ENCODE measurements at places on chromosomes 16 and 17.

GRCh38 chr16:67993207-67994039 is 5.9 kb downstream of the DPEP2 start:
- peak; percentile 81 for DNase-seq

GRCh38 chr16:2473446-2473926 is 1.4 kb upstream of the TBC1D24 start:
- DNase-seq = peak; percentile 9

DNA sequence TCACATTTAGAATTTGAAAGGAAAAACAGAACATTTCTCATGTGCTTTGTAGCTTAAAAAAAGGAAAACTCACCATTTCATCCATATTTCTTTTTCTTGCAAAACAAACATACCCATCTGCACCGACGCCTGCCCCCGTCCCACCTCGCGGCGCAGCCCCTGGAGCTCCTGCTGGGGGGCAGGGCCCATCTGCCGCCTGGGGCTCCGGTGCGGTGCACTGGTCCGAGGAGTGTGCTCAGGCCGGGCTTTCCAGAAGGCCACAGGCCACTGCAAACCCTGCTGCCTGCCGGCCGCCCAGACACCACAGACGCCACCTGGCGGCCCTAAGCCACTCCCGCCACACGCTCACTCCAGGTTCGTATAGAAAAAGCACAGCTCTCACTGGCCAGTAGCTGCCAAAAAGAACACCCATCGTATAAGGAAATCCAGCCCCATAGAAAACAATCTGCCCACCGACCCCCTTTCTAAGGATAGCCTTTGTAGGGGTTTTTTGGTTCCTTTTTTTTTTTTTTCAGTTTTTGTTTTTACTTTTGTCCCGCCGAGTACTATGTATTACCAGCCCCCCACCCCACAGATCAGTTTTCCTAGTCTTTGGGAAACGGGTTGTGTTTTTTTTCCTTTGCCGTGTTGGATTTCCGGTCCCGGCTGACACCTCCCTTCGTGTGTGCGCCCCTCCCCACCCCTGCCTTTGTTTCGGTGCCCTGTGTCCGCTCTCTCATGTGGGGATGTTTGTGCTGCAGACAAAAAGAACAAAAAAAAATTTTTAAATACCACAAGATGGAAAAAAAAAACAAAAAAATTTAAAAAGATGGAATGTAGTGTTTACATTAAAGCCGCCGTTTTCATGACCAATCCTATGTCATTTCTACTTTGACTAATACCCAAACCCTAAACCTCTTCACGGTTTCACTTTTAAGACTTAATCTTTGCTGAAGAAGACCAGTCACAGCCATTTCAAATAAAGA is 68.8 kb downstream of the AMFR start:
- DNase-seq = peak; percentile 59

DNA sequence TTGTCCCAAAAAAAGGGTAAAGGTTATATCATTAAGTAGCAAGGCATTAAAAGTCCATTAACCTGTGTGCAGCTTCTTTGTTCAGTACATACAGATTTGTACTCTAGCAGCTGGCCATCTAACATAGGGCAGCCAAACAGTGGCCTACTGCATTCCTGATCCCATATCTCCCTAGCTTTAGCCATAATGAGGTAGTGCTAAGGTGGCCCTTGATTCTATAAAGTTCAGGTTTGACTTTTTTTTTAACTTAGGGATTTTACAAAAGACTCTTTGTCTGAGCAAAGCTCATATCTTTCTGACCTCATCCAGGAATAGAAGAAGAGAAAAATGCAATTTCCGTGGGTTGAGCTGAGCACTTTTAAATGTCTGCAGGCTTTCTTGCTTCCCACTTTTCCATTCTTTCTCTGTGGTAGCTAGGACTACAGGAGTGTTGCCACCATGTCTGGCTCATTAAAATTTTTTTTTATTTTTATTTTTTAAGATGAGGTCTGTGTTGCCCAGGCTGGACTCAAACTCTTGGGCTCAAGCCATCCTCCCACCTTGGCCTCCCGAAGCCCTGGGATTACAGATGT is 19.5 kb upstream of the CDC6 start:
- no peak for DNase-seq

DNA sequence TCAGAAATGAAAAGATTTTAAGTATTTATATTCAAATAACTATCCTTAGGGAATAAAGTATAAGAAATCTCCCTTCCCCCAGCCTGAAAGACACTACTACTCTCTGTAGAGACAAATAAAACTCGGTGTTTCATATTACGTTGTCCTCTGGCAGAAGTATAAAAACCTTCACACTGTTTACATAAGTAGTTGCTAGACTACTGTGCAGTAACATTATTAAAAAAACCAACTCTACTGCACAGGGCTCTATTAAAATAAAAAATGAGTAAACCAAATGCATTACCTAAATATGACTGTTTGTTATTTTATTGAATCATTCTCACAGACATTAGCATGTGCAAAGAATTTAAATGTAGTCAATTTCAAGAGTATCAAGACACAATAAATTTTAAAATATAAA is 67.4 kb downstream of the MED13 start:
- no peak for DNase-seq

DNA sequence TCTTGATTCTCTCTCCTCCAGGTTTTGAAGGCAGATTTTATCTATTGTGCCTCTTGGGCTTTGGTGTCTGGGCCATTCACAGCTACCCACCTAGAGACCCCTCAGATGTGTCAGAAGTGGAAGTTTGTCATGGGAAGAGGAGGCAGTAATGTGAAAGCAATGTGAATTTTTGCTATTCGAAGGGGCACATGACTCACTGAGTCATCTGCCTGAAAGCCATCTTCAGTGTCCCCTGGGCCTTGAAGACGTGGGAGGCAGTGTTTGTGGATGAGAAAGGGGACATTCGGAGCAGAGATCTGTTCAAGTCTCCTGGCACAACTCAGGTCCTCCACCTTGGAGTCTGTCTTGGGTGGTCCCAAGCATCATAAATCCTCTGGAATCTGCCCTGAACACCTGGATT is 530.2 kb downstream of the NPIPA7 start:
- no peak for DNase-seq

DNA sequence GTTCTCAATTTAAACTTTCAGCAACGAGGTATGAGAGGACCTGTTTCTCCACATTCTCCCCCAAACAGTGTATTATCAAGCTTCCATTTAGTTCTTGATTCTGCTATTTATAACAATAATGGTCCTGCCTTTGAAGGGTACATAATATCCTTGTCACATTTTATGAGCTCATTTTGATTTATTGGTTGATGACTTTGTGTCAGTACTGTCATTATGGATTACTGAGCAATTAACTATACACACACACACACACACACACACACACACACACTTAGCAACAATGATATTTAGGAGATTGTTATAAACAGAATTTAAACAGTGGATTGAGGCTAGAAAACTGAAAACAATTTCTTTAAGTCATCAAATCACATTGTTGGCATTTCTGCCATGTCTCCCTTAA is 7.0 kb downstream of the TMIGD1 start:
- no peak for DNase-seq

DNA sequence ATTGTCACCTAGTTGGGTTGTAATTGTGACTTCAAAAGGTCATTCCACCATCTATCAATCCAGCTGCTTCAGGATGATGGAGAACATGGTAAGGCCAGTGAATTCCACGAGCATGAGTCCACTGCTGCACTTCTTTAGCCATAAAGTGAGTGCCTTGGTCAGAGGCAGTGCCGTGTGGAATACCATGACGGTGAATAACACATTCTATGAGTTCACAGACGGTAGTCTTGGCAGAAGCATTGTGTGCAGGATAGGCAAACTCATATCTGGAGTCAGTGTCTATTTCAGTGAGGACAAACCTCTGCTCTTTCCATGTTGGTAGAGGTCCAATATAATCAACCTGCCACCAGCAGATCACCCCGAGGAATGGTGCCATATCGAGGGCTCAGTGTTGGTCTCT is 650.9 kb downstream of the KCNJ2 start:
- DNase-seq = no peak

- no peak for DNase-seq
Measured at GRCh38 chr17:10622617-10623485, 34.3 kb downstream of the MYH3 start.

DNA sequence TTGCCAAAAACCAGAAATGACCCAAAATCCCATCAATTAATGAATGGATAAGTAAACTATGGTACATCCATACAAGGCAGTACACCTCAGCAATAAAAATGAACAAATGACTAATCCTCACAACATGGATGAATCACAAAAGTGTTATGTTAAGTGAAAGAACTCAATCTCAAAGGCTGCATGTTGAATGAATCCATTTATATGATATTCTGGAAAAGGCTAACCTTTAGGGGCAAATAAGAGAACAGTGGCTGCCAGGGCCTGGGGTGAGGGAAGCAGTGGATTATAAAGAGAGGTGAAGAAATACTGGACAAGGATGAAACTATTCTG is 46.1 kb upstream of the MSI2 start:
- no peak for DNase-seq
